PC-3 (cell line): ENCODE measurements at places on chromosomes 5 and 9.
A peak's percentile ranks its signal among the peaks of the same experiment; 100 is the strongest.

GRCh38 chr5:109668668-109669422, 20.9 kb upstream of the MAN2A1 start:
- DNase-seq = no peak

DNA sequence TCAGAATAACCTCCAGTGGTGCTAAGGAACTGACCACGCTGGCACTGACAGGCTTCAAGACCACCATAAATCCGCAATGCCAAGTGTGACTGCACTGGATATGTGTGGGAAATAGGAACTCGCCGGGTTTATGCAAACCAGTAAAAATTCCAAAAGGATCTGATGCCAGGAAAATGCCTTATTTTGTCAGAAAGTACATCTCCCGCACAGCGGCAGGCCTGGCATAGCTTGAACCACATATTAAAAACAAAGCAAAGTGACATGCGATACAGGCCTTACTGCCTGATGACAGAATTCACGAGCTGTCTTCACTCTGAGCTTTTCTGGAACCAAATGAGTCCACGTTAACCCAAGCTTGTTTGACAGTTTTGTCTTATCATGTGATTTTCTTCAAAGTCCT, 139.6 kb downstream of the GLIS3 start:
- DNase-seq = no peak

GRCh38 chr5:35561396-35561795, 56.3 kb upstream of the SPEF2 start:
- DNase-seq = no peak

GRCh38 chr5:107830750-107831149, 160.0 kb upstream of the EFNA5 start:
- no peak for DNase-seq

DNA sequence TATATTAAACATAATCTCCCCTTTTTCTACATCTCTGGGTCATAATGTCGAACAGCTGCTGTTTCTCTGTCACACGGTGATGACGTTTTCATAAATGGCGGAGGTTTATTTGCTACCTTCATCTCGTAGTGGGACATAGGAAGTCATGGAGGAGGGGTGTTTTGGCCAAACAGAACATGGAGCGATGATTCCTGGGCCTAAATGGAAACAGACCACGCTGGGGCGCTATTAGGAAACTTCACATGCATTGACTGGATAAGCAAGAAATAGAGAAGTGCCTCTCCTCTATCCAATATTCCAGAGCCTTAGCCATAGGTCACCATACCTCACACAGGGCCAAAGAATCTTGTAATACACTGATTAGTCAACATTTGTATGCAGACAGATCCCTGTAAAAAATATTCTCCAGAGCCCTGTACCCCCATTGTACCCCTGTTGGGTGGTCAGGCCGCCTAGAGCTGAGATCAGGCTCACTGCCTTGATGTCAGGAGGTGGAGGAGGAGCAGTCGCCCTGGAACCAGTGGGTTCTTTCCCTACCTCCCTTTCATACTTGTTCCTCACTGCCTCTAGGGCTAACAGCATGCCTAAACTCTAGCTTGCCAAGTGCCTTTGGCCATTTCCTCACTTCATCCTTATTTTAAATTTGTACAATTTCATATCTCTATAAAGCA, 77.8 kb upstream of the SPIN1 start:
- peak; percentile 31 for DNase-seq

- DNase-seq = peak; percentile 3
Measured at GRCh38 chr5:58499941-58500340, 8.7 kb downstream of the GAPT start.
